ENCODE measurements at places on chromosomes 5 and 9. TPM values are rescaled to one million over a fixed set of nuclear protein-coding genes. Genes with fewer than 3 reads are reported as not detected.

- peak; percentile 77 for DNase-seq
These were observed 96.6 kb downstream of the PCSK1 start for GRCh38 chr5:96336351-96336985.

- DNase-seq, result no peak
These were observed 83.6 kb downstream of the ANXA2R start for GRCh38 chr5:42956551-42956950.

GRCh38 chr9:133855802-133856521 is 117.8 kb upstream of the SARDH start:
- DNase-seq, result peak; percentile 64

Gene ANKRD31
- not detected for total RNA-seq

All from Daoy (cell line).